NCI-H524 (cell line): ENCODE measurements at places on chromosomes 1 and 21.
A peak's percentile ranks its signal among the peaks of the same experiment; 100 is the strongest.

DNA sequence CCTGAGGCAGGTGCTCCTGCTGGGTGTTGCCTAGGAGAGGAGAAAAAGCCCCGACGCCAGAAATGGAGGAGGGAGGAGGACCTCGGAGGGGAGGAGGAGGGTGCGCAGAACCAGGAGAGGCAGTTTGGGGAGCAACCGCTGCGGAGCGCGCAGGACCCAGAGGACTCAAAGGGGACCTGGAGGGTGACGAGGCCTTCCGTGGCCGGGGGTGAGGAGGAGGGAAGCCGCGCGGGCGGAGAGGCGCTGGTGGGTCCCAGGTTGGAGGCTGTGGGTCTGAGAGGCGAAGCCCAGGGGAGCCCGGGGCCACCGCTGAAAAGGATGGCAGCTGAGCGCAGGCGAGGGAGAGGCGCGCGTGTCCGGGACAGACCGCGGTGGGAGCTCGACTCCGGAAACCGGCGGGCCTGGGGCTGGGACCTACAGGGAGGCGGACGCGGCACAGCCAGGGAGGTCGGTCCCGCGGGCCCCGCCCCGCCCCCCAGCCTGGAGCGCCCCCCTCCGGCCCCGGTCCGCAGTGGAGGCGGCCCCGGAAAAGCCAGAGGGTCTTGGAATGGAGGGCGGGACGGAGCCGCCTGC lies 15.1 kb downstream of the RNF223 start:
- DNase-seq = no peak

GRCh38 chr1:57638239-57638638 lies 214.4 kb upstream of the DAB1 start:
- no peak for DNase-seq

- no peak for DNase-seq
These were observed 140.2 kb downstream of the KAZN start for GRCh38 chr1:14738647-14739046.

DNA sequence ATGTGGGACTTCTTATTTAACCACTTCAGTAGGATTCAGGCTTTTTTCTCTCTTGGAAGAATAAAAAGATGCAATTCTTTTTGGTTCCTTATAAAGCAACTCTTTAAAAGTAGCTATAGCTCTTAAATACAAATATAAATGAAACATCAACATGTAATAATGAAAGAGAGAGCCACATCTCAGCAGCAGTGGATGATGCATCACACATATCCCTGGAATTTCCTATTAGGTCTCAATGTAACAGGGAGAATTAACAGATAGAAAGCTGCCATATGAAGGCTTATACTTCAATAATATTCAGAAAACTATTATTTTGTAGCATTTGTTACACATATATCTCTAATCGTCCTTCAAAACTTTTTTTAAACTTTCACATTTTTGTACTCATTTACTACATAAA lies 119.0 kb upstream of the USH2A start:
- no peak for DNase-seq

- no peak for DNase-seq
These were observed 79.3 kb downstream of the RPS6KA1 start for GRCh38 chr1:26608895-26609294.

GRCh38 chr1:54619749-54620148 lies 3.6 kb downstream of the FAM151A start:
- DNase-seq = no peak

- no peak for DNase-seq
These were observed 2.6 kb downstream of the GADD45A start for GRCh38 chr1:67687649-67688048.

DNA sequence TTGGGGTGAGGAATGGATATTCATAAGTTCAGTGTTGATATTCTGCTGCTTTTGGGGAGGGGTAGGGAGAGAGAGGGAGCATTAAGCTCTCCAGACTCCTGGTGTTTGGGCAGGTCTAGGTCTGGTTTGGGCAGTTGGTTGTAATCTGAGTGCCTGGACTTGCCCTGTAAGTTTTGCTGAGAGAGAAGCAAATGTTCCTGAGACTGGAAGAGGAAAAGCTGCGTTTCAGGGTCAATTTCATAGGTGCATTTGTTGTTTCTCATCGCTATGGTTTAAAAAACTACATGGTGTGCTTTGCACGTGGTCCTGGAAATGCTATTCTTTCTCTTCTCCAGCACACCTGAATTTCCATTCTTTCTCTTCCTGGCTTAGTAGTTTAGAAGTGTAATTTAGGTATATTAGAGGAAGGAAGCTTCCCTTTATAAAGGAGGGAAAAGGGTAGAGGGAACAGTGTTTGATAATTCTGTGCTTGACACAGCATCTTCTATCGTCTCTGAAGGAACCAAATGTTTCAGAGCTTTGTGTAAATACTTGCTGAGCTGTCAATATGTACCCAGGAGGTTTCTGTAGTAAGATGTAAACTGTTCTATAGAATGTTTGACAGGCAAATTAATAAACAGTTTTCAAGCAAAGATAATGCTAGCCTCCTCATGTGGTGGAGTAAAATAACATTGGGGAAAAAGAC lies 6.3 kb downstream of the ARID1A start:
- no peak for DNase-seq

DNA sequence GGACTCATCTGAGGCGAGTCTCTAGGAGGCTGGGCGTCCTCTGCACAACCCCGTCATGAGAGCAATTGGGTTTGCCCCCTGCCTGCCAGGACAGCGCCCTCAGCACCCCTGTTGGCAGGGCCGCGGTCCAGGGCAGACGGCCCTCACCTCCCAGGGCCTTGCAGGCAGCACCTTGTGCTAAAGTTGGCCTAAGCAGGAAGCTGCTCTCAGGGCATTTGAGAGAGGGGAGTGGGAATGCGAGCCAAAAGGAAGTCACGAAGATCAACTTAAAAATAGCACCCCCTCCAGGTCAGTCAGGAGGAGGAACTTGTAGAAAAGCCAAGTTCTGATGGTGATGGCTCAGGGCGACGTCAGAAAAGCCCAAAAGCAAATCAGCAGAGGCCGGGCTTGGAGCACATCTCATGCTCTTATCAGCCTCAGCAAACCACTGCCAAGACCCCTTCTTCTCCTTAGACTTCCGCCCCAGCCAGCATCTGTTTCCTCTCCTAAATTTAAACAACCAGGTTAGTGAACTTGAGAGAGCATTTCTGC lies 12.6 kb upstream of the ADORA3 start:
- DNase-seq = peak; percentile 33

DNA sequence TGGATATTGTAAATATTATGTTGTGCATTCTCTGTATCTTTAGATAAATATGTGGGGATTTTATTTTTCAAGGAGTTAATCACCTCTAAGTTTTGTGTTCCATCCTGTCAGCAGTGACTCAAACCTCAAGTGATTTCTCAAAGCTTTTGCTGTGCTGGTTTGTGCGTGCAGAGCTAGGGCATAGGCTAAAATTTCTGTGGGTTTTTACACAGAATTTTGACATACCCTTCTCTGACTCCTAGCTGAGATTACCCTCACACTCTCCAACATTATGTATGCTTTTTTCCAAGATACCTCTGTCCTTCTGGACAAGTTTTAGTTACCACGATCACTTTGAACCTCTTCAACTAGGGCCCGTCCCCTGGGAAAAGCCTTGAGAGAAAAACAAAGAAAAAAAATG lies 384.9 kb downstream of the NCAM2 start:
- no peak for DNase-seq

DNA sequence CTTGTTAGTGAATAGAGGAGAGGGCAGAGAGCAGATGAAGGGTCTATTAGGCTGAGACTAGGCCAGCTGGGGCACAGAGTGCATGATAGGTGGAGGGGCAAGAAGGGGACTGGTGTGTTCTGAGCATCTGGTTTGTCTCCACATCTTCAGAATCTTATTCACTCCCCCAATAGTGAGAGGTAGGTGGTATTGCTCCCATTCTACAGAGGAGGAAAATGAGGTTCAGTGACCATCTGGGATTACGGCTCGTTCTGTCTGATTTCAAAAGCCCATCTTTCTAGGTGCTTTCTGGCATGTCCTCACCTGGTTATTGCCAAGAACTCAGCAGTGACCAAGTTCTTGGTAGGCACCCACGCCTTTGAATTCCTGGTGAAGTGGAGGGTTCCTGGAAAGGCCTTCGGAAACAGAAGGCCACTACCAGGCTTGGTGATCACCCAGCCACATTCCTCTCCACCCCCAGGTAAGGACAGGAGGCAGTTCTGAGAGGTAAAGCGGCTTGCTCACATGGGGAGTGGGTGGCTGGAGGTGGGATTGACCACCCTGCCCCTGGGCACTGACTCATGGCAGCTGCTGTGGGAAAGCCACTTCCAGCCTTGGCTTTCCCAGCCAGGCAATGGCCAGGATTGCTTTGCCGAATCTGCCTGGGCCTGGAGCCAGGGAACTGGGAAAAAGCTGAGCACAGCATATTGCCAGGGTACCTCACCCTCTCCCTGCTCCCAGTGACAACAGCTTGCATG lies 18.8 kb upstream of the CITED4 start:
- no peak for DNase-seq

- no peak for DNase-seq
These were observed 31.2 kb upstream of the NADK start for GRCh38 chr1:1809489-1809888.

DNA sequence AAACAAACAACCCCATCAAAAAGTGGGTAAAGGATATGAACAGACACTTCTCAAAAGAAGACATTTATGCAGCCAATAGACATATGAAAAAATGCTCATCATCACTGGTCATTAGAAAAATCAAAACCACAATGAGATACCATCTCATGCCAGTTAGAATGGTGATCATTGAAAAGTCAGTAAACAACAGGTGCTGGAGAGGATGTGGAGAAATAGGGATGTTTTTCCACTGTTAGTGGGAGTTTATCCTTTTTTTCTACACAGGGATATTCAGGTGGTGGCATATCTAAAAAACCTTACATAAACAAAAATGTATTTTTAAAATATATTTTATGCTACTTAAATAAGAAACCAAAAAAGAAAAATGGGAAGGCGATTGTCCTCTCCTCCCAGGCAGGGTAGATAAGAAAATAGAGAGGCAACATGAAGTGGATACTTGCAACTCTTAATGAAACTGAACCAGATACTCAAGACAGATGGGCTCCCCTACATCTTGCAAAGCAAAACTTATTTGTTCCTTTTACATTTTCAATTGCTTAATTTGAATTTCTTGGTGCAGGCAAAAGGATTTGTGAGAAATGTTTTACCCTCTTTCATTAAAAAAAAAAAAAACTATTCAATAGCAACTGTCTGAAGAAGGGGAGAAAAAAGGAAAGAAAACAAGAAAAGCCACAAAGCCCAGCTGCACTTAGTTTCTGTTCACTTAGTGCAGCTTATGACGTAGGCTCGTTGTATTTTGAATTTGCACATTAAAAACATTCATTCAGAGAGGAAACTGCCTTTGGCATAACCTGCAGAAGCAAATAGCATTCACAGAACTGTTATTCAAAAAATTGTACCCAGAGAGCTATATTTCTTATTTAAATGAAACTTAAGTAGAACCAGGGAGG lies 36.9 kb upstream of the RGS1 start:
- no peak for DNase-seq

DNA sequence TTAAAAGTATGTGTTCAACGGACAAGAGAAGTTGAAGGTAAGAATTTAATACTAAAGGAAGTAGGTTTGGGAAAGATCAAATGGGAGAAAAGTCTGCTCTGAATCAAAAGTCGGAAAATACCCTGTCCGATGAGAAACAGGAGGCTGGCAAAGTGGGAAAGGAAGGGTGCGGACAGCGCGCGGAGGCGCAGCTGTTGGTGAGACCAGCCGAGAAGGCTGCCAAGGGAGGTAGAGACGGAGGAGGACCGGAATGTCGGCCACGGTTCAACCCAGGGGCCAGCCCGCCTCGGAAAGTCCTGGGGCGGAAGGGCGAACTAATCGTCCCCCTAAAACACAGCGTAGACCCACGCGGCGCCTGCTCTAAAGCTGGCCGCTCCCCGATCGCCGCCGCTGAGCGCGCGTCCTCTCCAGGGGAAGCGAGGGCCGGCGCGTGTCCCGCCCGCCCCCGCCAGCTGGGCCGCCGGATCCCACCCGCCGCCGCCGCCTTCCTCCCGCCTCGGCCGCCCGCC lies 639 bp upstream of the SPATA1 start:
- peak; percentile 63 for DNase-seq

DNA sequence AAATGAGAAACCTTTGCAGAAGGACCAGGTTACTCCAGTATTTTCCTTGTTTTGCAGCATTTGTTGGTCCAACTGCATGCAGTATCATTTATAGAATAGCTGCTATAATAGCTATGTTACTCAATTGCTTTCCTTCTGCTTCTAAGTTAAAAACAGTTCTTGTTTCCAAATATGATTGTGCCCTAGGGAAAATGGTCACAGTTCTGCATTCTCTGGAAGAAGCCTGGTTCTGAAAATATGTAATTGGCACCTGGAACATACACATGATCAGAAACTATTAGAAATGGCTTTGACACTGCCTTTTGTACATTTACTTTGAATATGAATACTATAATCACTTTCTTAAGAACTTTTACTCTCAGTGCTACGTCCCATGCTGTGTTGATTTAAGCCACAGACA lies 33.6 kb downstream of the HENMT1 start:
- DNase-seq = no peak

DNA sequence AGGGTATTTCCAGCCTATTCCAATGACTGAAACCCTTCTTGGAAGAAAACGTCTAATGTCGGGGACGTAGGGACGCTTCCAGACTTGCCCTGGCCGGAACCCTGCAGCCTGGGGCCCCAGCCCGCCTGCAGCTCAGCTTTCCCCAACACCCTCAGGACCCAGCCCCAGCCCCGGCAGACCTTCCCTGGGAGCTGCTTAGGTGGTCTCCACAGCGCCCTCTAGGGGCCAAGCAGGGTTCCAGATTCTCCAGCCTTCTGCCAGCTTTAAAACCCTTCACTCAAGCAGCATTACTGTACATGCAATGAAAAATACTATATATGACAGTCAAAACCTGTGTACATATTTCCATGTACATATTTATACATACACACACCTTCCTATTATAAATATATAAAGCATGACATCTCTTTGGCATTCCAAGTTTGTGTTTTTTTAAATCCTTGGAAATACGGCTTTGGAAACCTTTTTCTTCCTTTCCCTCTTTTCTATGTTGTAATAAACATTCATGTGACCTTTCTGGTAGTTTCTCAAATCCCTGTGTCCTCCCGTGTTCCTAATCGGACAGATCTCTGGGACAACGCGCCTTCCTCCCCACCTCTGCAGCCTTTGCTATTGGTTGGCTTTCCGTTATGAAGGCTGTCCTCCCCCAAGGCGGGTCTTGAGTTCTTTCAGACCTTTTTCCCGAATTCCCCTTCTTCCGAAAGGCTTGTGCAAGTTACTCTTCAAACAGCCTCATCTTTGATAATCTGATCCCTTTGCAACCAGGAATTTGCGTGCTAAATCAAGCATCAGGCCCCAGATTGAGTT lies 60.3 kb downstream of the STUM start:
- peak; percentile 63 for DNase-seq
